ENCODE measurements at places on chromosomes 12 and 14. TPM values are rescaled to one million over a fixed set of nuclear protein-coding genes. Genes with fewer than 3 reads are reported as not detected.

- DNase-seq = no peak
Observed at GRCh38 chr12:77442633-77443032, 377.3 kb upstream of the E2F7 start.

DNA sequence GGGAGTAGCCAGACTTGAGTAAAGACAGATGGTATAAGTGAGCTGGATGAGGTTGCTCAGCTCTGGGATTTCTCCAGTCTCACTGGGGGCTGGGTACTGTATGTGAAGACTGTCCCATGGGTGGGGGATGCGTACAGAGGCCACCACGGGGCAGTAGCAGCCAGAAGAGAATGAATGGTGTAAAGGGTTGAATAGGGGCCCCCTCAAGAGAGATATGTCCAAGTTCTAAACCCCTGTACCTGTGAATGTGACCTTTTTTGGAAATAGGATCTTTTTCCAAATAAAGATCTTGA, 21.8 kb upstream of the BCDIN3D start:
- no peak for DNase-seq

GRCh38 chr14:37546621-37547447, 48.2 kb downstream of the FOXA1 start:
- DNase-seq = no peak

DNA sequence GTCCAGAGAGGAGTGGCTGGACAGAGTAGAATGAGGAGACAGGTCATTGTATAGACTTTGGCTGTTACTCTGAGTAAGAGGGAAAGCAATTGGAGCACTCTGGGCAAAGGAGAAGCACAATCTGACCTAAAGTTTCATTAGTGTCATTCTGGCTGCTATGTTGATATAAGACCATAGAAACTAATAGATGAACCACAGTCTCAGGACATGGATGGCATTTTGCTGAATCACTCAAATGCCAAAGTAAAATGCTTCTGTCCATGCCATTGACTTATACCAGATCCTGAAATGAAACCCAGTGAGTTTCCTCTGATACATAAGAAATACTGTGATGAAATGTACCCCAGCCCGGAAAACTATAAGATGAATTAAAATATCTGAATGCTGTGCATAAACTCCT, 65.8 kb upstream of the COCH start:
- no peak for DNase-seq

- DNase-seq = no peak
Observed at GRCh38 chr14:51336734-51337133, 96.7 kb downstream of the TMX1 start.

- DNase-seq = no peak
Observed at GRCh38 chr14:72788972-72789728, 104.8 kb downstream of the DPF3 start.

- no peak for DNase-seq
Observed at GRCh38 chr12:13979772-13980378, 1.5 kb downstream of the GRIN2B start.

GRCh38 chr12:91126516-91126915, 15.2 kb upstream of the LUM start:
- DNase-seq = no peak

DNA sequence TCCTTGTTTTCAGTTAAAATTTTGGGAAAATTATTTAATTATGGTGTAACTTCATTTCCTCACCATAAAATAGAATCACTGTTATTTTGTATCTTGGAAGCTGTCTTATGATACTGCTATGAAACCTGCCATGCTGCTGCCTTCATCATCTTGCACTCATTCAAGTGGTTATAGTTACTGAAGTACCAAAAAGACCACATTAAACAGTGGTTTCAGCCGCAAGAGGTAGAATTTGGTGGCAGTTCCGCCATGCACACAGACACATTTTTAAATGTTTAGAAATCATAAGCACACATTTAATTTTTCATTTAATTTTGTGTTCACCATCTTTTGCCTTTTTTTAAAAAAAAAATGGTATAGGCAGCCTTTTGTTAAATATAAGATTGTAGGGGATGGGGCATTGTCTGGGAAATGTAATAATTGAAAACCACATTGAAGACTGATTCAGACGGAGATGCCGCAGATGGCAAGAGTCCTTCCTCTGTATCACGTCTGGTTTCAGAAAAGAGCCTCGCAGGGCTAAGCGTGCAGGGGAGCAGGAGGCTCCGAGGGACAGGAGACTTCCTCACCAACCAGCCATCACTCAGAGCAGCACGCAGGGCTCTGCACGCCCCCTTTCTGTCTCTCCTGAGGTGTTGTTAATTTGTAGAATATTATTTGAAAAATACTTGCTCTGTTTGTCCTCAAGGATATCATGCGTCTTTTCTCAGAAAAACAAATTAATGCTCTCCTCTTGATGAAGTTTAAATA, 115.2 kb upstream of the PELI2 start:
- DNase-seq = no peak

DNA sequence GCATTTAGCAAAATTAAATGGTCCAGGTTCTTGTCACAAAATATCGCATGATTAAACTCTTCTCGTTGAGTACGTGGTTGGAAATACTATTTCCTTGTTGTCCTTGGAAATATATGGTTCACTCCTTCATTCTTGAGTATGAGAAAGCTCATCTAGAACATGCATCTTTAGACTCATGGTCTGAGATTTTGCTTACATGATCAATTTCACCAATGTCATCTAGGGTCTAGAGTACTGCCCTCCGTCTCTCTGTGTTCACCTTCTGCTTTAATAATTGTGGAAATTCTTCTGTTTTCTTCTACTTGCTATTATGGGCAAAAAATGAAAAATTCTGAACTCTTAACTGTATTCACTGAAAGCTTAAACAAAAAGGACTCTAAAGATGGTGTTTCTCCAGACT, 25.9 kb downstream of the MBIP start:
- DNase-seq = no peak

DNA sequence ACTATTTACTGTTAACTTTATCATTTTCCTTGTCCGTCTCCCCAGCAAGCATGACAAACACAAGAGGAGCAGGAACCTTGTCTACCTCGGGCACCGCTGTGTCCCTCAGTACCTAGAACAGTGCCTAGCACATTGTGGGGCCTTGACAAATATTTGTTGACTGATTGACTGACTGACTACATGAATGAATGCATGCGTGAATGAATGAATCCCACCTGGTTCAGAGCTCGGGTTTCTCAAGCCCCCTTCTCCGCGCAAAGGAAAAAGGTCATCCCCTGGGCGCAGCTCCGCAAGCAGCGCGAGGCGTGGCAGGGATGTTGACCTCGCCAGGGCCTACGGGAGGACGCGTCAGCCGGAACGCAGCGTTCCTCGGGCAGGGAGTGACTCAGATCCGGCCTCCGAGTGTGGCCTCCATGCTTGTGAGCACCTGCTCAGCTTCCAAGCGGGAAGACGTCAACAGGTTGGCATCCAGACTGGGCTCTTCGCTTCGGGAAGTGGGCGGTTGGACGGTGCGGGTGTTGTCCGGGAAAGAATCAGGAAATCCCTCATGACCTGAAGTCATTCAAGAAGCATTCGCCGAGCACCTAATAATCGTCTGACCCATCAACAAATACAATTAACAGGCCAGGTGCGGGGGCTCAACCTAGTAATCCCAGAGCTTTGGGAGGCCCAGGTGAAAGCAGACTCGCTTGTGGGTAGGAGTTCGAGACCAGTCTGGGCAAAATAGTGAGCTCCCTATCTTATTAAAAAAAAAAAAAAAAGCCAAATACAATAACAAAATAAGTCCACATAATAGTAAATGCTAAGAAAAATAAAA, 13.9 kb upstream of the UBC start:
- DNase-seq = peak; percentile 93

DNA sequence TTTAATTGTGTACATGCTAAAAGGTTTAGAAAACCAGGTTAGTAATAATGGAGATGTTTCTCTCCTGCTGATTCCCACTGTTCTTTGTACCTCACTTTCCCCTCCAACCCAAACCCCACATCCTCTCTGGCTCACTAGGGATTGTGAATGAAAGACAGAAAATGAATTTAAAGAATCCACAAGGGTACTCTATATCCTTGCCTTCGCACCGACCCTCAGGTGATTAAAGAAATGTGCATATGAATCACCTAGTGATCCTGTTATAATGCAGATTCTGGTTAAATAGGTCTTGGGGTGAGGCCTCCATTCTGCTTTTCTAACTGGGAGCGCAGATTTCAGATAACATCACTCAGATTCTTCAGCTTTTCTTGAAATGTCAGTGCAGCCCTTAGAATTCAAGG, 84.3 kb upstream of the OTX2 start:
- DNase-seq = no peak

GRCh38 chr12:78914859-78915331, 50.3 kb downstream of the SYT1 start:
- no peak for DNase-seq

DNA sequence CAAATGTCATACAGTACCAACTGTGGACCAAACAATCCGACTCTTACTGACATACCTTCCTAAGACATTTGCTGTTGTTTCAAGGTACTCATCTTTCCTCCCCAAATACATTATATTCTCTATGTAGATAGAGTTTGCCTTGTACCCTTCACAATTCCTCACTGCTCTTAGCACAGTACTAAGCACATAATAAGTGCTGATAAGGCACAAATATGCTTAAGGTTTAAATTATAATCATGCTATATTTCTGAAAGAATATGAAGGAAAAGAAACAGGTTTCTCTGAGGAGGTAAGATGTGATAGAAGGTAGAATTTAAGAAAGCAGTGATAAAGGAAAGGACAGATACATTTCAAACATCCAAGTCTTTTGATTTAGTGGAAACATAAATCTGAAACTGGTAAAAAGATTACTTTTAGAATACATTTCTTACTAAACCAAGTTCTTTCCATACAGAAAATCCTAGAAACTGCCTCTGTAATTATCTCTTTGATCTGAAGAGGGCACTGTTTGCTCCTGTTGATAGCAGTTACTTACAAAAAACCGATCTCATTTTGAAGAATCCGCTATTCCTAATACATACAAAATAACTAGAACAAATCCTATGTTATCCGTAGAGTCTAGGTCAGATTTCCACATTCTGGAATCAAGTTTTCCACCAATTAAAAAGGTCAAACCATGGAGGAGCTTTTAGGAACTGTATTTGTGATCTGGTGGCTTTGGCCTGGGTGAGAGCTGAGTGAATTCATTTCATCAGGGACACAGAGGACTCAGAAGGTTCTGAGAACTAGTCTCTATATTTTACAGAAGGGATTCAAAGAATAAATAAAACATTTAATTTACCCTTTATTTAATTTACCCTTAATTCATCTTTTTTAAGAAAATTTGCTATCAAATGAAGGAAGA, 311.9 kb downstream of the DAD1 start:
- DNase-seq = no peak

The ERP27 gene
- total RNA-seq = not detected

The SYNE3 gene
- 5.6 TPM for total RNA-seq

The CFAP54 gene
- total RNA-seq = 10.5 TPM

The ERBB3 gene
- 17.5 TPM for total RNA-seq

The POTEM gene
- total RNA-seq = not detected
